ENCODE measurements at places on chromosomes 12 and 14.

DNA sequence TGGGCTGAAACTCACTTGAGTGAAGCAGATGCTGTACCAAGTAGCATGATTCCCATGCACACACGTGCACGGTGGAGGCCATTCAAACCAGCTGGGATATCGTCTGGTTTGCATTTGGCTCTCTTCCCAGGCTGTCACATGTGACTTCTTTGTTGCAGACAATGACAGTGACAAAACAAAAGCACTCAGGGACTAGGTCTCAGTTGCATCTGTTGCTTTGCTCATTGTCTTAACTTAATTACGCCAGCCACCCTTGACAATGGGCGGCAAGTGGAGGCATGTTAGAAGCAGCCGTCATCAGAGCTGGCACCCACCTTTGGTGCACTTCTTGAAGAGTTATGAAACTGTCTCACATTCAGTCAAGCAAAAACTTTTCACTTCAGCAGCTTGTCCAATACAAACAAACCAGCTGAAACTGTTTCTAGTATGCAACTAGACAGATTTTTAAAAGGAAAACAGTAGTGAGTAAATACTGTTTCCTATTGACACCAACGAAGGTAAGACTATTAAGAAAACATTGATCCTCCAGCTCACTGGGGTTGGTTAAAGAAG, 74.3 kb downstream of the IGF1 start:
- DNase-seq: no peak

DNA sequence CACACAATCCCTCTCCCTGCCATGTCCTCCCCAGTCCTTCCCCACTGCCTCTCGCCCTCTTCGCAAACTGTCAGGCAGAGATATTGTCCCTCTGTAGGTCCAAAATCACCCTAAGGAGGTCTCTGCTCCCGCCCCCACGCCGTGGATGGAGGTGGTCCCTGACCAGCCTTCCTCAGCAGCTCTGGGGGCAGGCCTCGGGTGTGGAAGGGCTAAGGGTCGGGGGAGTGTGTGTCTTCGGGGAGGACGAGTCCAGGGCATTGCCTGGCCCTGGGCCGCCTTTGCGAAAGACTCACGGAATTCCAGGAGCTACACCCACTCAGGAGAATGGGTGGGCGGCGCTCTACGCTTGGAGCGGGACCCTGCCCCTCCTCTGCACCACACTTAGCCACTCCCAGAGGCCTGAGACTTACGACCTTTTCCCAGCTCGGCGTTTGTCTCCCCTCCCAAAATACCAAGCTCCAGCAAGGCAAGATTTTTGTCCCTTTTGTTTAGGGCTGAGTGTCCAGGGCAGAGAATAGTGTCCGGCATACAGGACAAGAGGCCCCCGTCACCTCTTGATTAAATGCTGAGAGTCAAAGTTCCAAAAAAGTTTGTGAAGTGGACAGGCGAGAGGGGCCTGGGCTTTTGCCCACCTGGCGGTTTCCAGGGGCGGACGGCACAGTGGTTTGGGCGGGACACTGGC, 881 bp downstream of the PYGL start:
- DNase-seq: no peak

DNA sequence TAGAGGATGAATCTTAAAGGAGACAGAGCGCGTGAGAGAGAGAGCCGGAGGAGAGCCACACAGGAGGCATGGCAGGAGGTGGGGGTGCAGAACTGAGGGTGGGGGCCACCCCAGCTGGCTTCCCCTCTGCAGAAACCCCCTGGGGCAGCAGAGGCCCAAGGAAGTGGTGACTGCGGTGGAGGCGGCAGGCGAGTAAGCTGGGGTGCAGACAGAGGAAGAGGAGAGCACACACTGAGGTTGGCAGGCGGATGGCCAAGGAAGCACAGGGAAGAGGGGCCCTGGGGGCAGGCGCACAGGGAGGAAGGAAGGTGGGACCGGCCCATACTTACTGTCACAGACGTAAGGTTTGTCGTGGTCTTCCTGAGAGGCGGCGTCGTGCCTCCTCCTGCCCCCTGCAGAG, 179.8 kb downstream of the DPF3 start:
- DNase-seq: peak; percentile 75

- no peak for DNase-seq
Observed at GRCh38 chr14:51962711-51963110, 26.6 kb upstream of the RTRAF start.

- no peak for DNase-seq
Observed at GRCh38 chr14:64249363-64249762, 44.8 kb downstream of the ESR2 start.

All from naive B cell (primary cell).